ENCODE measurements at places on chromosomes 3 and 15.

- DNase-seq, result peak; percentile 38
Observed at GRCh38 chr15:40445421-40445922, 4.7 kb downstream of the BAHD1 start.

DNA sequence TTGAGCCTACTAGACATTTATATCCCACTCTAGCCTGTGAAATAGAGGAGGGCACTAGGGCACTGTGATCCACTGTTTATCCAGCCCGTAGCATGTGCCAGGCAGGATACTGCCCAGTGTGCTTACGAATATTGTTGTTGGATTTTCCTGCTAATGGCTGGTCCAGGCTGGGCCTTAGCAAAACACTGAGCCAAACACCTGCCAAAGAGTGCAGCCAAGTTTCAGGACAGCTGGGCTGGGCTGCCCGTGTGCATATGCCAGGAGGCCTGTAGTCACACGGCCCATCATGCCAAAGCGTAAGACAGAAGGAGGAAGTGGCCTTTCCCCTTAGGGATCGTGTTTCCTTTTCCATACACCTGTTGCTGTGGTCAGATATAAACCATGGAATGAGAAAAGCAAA is 54.5 kb upstream of the ABHD10 start:
- DNase-seq, result peak; percentile 43

- no peak for DNase-seq
Observed at GRCh38 chr3:140023616-140024530, 88.9 kb downstream of the CLSTN2 start.

DNA sequence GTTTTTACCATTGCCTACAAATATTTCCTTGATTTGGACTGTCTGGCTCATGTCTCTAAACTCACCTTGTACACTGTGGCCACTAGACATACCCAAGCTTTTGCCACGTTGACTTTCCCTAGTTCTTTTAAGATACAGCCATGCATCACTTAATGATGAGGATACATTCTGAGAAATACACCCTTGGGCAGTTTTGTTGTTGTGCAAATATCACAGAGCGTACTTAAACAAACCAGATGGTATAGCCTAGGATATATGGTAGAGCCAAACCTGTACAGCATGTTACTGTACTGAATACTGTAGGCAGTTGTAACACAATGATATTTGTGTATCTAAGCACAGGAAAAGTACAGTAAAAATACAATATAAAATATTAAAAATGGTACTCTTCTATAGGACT is 5.5 kb downstream of the ARHGEF26 start:
- no peak for DNase-seq

DNA sequence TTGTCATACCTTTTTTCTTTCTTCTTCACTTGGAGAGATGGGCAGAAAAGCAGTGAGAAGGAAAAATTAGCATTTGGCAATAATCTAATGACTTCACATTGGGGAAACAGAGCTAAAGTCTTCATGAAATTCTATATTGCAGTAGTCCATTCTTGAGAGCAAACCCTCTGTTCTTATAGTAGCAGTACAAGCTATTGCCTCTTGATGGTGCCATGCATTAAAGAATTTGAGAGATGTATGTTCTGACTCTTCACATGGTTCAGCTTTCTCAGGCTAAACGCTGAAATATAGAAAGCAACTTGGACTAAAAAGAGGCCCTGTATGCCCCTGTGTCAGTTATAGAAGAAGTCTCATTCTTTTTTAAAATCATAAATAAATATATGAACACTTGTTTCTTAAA is 36.0 kb downstream of the PHLDB2 start:
- peak; percentile 59 for DNase-seq

- DNase-seq, result no peak
Observed at GRCh38 chr3:10600726-10601125, 95.3 kb upstream of the ATP2B2 start.

DNA sequence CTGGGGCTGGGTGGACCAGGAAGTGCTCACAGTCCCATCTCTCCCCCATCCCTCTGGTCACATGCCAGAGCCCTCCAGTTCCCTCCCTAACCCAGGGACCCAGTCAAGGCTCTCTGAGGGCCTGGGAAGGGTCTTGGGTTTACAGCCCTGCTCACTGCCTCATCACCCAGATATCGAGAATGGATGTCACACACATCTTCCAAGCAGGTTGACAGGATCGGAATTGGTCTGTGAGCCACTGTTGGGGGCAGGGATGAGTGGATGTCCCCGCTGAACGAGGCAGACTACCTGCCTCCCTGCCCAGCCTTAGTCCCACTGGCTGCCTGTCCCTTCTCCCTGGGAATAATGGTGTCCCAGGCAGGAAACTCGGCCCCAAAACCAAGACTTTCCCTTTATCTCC is 20.0 kb upstream of the GOLGA6C start:
- no peak for DNase-seq

- peak; percentile 46 for DNase-seq
Observed at GRCh38 chr3:157531301-157531660, 28.1 kb upstream of the VEPH1 start.

DNA sequence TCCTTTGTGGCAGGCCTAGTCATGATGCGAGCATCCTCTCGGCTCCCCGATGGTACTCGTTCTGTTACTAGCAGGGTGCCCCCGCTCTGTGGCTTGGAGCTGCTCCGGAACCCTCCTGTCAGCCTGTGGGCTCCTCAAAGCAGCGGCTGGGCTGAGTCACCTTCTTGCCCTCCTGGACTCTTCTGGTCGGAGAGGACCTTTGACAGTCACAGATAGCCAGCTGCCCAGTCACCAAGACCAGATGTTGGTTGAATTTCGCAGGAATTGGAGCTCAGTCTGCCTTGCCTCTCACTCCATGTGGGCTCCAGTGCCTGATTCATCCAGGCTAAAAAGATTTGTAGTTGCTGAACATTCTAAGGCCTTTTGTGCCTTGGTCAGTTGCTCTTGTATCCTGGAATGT is 94.5 kb downstream of the CHCHD6 start:
- peak; percentile 22 for DNase-seq

GRCh38 chr15:72948662-72949061 is 103.6 kb upstream of the NEO1 start:
- DNase-seq, result no peak

Data from A172 (cell line).